T-helper 2 cell (primary cell): ENCODE measurements at places on chromosomes 3 and 15.

DNA sequence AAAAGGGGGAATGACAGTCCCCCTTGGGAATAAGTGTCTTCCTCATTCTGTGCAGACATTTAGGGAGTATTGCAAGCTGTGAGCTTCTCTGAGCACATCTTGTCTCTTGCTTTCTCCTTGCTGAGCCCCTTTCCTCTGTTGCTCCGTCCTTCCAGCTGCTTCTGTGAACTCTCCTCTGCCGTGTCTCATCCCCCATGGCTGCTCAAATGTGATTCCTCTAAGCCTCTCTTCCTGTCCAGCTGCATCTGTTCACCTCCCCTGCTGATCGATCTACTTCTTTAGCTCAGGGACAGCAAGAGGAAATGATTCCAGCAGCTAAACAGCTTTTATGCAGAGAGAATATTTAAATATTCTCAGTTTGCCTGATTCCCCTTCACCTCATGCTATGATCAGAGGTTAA is 328.0 kb upstream of the DNAJC19 start:
- no peak for DNase-seq

GRCh38 chr15:61929452-61929851 is 130.8 kb downstream of the VPS13C start:
- no peak for DNase-seq

GRCh38 chr3:170808041-170808440 is 62.0 kb downstream of the RPL22L1 start:
- DNase-seq, result no peak

GRCh38 chr15:75232826-75233503 is 25.2 kb upstream of the GOLGA6C start:
- DNase-seq, result no peak

- DNase-seq, result no peak
Measured at GRCh38 chr15:60477916-60478565, 901 bp downstream of the ICE2 start.

DNA sequence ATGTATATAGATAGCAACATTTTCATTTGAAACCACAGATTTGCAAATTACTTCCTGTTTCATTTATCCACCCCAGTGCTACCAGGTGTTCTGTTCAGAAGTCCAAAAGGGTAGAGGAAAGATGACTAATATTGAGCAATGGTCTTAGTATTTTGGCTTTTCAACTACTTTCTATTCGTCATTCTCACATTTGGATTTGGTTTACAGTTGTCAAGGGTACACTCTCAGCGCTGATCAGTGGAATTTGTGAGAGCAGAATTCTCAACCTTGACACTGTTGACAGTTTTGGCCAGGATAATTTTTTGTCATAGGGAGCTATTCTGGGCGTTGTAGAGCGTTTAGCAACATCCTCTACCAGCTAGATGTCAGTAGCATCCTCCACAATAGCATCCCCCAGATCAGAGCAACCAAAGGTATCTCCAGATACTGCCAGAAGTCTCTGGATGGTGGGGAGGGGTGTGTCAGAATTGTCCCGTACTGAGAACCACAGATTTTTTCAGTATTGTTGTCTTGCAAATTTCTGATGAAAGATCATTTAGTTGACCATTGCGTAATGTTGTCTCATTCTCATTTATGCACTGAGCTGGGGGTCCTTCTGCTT is 4.2 kb downstream of the HMCES start:
- DNase-seq, result no peak

DNA sequence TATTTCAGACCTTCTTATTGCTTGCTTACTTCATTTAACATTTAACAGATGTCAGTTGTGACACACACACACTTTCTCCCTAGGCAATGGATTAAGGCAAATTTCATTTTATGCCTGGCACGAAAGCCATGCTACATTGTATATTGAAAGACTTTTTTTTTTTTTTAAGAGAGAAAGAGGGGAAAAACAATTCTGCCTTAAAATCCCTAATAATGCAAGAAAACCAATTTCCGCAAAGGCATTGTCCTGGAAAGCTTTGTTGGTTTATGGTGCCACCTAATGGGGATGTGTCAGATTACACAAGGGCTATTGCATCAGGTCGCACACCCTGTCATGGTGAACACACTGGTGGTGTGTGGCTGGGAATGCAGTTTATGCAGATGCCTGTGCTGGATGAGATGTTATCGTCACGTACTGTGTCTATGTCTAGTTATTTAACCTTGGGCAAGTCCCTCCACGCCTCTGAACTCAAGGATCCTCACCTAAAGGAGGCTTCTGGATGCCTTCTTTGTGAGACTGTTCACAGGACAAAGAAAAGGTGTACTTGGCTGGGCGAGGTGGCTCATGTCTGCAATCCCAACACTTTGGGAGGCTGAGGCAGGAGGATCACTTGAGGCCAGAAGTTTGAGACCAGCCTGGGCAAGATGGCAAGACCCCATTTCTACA is 37.3 kb upstream of the RFTN1 start:
- no peak for DNase-seq

- no peak for DNase-seq
Measured at GRCh38 chr3:178768072-178768864, 232.0 kb downstream of the KCNMB2 start.

- no peak for DNase-seq
Measured at GRCh38 chr3:58349792-58350626, 17.3 kb downstream of the PXK start.

DNA sequence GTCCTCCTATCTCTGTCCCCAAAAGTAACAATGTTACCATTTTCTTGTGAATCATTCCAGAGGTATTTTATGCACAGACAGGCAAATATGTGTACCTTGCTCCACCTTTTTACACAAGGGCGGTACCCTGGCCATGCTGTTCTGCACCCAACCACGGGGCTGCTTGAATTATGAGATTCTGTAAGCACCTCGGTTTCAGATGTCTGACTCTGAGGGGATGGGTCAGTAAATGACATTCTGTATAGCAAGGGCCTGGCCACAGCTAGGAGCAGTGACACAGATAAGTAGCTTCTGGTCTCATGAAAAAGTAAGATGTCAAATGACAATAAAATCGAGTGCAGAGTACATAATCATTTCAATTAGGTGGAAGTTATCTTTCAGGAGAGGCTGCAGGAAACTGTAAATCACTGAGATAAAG is 30.4 kb upstream of the FLNB start:
- DNase-seq, result no peak

DNA sequence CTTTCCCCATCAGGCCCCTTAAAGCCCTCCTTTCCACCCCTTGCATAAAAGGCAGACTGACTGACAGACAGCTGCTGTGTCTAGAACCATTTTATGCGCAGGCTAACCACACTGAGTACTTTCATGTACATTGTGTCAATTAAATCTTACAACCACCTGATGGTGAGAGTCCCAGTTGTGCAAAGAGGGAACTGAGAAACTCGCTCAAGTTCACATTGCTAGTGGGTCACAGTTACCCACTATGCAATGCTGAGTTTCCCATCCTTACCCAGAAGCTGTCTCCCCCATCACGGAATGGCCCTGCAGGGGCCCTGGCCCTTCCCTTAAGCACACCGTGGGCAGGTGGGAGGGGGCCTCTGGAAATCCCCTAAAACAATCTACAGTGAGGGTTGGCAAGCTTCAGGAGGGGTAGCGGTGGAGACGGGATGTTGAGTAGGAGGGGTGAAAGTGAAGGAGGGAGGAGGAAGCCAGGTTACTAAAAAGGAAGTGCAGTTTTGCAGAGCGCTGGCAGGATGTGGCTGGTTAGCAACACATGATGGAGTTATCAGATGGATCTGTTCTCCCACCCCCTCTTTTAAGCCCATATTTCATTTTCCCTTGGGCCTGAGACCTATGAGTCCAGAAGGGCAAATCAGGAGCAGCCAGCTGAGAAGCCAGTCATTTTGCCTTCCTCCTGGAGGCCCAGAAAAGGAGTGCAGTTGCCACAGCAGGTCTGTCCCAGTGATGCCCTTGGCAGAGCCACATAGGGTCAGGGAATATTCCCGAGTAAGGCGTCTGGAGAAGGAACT is 30.0 kb downstream of the STARD5 start:
- DNase-seq, result peak; percentile 98

DNA sequence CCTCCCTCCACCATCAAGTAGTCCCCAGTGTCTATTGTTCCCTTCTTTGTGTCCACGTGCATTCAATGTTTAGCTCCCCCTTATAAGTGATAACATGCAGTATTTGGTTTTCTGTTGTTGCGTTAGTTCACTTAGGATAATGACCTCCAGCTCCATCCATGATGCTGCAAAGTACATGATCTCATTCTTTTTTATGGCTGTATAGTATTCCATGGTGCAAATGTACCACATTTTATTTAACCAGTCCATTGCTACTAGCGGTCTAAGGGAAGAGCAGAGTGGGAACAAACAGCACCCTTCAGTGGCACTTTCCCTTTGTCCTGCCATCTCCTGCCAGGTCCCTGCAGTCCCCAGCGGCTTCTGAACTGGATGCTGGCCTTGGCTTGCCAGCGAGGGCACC is 69.1 kb downstream of the LRRK1 start:
- no peak for DNase-seq

GRCh38 chr15:92714477-92715401 is 59.2 kb upstream of the FAM174B start:
- peak; percentile 51 for DNase-seq

GRCh38 chr15:88748081-88748480 is 55.2 kb upstream of the ACAN start:
- no peak for DNase-seq

DNA sequence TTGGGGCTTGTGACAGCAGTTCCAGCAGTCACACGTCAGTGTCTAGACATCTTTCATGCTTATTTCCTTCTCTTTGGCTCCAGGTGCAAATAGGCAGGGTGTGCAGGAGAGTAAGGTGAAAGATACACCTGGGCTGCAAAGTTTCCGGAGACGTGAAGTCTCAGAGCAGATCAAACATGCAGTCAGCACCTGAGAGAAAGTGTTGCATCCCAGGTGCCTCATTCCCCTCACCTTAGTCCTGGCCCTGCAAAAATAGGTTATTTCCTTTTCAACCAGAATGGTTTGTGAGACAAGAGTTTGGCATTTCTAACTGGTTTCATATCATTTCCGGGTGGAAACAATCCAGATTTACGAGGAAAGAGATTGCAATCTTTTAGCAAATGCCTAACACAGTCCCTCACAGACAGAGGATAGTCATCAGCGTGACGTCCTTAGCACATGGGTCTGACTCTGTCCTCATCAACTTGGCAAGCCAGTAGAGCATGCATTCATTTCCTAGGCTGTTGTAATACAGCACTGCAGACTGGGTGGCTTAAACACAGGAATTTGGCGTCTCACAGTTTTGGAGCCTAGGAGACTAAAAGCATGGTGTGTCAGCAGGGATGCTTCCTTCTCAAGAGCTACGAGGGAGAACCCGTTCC is 58.2 kb upstream of the ARRDC4 start:
- no peak for DNase-seq

GRCh38 chr3:8784676-8785435 is 15.4 kb upstream of the OXTR start:
- DNase-seq, result no peak

DNA sequence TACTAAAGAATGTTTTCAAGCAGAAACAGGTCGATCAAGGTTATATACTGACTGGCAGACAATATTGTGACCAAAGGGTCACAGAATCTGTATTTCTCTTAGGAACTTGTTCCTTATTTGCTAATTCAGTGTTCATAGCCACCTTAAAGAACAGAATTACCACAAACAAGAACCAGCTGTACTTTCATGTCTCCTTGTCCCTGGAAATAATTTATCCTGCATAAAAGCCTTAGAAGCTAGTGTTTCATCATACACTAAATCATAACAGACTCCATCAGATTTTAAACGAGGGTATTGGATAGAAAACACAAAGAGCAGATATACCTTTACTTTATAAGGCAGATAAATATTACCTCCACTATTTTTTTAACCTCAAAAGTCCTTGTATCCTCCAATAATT is 6.4 kb downstream of the DNAJC19 start:
- no peak for DNase-seq

DNA sequence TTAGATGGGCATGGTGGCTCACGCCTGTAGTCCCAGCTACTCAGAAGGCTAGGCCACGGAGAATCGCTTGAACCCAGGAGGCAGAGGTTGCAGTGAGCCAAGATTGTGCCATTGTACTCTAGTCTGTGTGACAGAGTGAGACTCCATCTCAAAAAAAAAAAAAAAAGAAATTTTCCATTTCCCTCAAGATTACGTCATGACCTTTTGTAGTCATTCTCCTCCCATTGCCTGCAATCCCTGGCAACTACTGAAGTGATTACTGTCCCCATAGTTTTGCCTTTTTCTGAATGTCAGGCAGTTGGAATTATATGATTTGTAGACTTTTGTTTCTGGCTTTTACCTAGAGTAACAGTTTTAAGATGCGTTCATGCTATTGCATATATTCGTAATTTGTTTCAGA is 28.0 kb downstream of the WDR76 start:
- DNase-seq, result no peak

DNA sequence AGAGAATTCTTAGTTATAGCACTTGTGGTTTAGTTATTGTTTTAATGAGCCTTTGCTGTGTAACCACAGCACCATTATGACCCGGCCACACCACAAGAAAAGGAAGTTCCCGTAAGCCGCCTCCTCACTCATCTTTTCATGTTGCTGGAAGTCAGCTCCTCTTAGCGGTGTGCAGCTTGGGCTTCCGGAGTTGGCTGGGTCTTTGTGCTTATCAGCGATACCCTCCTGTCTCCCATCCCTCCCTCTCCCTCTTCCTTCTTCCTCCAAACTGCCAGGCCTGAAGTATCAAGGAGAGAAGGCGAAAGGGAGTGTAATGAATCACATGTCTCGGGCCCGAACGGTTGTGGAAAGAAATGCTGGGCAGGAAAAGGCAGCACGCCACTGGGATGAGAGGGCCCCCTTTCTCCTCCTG is 353.5 kb downstream of the MCTP2 start:
- peak; percentile 31 for DNase-seq

DNA sequence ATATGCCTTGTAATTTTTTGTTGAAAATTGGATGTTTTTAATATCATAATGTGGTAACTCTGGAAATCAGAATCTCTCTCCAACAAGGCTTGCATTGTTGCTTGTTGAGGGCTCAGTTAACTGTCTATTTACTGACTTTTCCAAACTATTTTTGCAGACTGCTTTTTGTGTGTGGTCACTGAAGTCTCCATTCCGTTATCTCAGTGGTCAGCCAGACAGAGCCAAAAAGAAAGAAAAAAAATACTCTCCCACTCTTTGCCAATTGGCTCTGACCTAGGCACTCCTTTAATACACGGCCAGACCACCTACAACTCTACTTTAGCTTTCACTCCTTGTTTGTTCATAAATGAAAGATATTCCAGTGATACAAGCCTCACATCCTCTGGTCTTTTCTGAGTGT is 52.5 kb downstream of the IFT80 start:
- DNase-seq, result no peak

DNA sequence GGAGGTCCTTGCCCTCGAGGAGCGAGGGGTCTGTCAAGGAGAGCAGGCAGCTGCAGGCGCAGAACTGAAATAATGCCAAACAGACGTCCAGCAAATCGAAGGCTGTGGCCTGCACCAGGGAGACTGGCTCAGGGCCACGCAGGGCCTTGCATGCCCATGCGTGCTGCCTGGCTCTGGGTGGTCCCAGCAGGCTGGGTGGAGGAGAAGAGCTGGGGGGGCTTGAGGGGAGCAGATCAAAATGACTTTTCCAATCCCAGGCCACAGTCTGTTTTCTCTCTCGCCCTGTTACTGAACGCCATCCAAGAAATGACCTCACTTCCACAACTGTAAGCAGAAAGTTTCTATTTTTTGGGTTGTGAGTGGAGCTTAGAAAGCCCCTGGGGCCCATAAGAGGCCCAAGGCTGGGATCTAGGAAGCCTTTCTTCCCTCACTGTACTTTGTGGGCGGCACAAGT is 96.9 kb upstream of the RPL32 start:
- DNase-seq, result no peak
